Dorsolateral prefrontal cortex (tissue), 122 donors: ENCODE measurements at places on chromosomes 5 and 9.

DNA sequence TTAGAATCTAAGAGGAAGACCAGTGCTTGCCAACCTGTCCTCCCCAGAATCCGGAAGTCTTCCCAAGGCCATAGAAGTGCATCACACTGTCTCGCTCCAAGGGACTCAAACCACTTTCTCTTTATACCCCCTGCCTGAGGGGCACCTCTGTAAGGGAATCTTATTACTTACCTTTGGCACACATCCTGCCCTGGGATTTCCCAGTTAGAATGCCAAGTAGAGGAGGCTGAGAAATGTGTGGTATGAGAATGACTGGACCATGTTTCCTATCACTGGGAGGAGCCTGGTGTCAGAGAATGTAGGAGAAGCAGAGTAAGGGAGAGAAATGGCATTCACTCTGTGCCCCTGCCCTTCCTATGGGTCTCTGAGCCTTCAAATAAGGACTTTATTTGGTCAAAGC, 85.8 kb downstream of the AOPEP start:
- DNase-seq, result no peak

GRCh38 chr5:141879426-141879759, 1.2 kb upstream of the PCDH1 start:
- no peak for DNase-seq

GRCh38 chr9:6090277-6091210, 75.1 kb upstream of the RANBP6 start:
- no peak for DNase-seq

- DNase-seq, result peak; percentile 62
These were observed 243.9 kb upstream of the KLF4 start for GRCh38 chr9:107733523-107733894.

DNA sequence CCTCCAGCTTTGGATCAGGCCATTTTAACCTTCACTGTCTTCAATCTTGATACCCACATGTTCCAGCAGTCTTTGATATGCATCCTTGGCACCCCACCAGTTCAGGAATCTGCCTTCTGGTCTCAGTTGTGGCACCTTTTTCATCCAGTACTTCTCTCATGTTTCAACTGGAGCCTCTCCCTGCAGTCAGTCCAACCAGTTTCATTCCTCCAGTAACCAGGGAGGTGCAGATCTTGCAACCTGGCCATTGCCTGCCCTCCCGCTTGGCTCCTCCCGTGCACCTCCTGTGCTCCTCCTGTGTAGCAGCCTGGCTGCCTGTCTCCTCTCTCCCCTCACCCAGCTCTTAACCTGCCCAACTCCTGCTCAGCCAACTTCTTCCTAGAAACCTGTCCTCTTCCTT, 20.2 kb downstream of the FUBP3 start:
- DNase-seq, result no peak

DNA sequence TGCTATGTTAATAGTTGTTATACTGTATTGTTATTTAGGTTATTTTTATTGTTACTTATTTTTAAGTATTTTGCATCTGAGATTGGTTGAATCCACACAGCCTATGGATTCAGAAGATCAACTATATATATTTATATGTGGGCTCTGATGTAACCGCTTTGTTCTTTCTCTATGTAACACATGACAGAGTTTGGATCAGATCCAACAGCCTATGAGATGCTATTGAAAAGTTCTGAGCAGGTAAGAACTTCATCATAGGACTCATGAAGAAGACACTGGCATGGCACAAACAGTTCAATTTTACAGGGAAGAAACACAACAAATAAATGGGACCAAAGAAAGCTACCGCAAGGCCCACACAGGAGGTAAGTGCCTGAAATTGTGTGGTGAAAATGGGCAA, 93.4 kb downstream of the GNAQ start:
- DNase-seq, result no peak

GRCh38 chr9:126592461-126592860, 21.3 kb upstream of the LMX1B start:
- DNase-seq, result no peak
